ENCODE measurements at places on chromosomes 7 and 10.

DNA sequence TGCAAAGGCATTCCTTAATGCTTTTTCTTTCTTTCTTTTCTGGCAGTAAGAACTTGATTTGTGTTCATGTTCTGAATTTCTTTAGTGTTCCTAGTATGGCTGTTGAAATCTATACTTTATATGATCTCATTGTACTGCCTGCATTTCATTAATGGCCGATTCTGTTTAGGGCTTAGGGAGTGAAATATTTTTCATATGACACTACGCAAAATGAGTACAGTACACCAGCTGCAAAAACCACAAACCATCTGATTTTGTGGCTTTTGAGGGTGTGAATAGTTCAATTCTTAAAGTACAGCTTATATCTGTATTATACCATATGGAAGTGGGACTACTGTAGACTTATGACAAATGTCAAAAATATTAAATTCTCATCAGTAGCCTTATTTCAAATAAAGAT lies 69.1 kb upstream of the FOXP2 start:
- DNase-seq = no peak

GRCh38 chr10:31765541-31765940 lies 163.1 kb downstream of the ARHGAP12 start:
- DNase-seq = no peak

DNA sequence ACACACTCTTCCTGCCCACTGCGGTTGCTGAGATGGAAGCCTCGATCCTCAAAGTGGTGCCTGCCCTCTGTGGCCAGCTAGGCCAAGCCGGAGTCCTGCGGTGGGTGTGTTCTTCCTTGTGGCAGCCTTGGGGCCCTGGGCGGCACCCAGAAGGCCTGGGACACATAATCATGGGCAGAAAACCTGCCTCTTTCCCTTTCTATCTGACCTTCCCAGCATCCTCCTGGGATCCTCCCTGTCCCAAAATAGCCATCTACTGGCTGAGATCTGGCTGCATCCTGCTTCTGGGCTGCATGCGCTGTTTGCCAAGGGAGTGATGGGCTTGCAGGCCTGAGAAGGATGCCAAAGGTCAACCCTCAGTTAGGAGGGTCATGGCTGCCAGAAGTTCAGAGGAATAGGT lies 23.9 kb downstream of the COL13A1 start:
- no peak for DNase-seq

DNA sequence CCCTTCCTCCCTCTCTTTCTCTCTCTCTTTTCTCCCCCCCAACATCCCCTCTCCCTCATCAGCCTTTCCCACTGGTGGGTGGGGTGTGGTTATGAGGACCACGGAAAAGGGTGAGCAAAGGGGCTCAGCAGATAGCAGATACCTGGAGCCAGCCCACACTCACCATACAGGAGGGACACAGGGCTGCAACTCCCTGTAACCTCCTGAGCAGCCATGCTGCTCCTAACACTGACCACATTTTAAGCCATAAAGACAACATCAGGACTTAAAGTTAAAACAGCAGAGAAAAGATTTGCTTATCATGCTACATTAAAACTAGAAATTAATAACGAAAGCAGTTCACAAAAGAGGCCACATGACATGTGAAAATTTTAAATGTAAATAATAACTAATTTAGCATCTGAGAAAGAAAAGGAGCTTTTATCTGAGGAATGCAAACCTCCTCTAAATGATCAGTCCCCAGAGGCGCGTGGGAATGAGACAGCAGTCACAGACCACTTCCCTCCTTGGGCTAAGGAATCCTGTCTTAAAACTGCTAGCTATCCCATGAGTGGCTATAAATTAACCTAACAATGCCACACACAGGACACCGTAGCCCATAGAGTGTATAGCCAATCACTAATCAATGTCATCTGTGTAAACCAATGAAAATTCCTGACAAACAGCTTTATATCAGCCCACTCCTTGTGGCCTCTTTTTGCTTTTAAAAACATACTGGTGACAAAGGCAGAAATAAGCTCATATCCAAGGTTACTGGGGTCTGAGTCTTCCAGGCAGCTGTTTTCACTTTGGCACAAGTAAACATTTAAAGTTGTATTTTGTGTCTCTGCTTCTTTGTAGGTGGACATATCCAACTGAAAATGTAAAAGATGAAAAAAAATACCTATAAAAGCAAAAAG lies 33.3 kb downstream of the PKD1L1 start:
- DNase-seq = no peak

GRCh38 chr7:31487476-31487875 lies 26.4 kb upstream of the ITPRID1 start:
- DNase-seq = no peak

- DNase-seq = no peak
Observed at GRCh38 chr7:36667007-36667745, 57.1 kb downstream of the AOAH start.

GRCh38 chr10:127459918-127460317 lies 89.2 kb upstream of the NPS start:
- DNase-seq = no peak

GRCh38 chr7:1357601-1358271 lies 101.5 kb downstream of the MICALL2 start:
- no peak for DNase-seq

Measured in GM12864 (cell line).